ENCODE measurements at places on chromosomes 16 and 17. TPM values are rescaled to one million over a fixed set of nuclear protein-coding genes. Genes with fewer than 3 reads are reported as not detected.

Gene ABCA6
- 97.9 TPM for total RNA-seq

GRCh38 chr17:3034578-3034920, 28.9 kb downstream of the OR1D5 start:
- no peak for DNase-seq
- H3K4me3 ChIP-seq: no peak overlapping the region
- no peak overlapping the region for H3K27ac ChIP-seq
- no peaks in the 10 kb centered on the region for H3K4me1 ChIP-seq
- peaks cover 9% of the 10 kb centered on the region for H3K27me3 ChIP-seq

Gene RASD1
- total RNA-seq: 61.7 TPM

DNA sequence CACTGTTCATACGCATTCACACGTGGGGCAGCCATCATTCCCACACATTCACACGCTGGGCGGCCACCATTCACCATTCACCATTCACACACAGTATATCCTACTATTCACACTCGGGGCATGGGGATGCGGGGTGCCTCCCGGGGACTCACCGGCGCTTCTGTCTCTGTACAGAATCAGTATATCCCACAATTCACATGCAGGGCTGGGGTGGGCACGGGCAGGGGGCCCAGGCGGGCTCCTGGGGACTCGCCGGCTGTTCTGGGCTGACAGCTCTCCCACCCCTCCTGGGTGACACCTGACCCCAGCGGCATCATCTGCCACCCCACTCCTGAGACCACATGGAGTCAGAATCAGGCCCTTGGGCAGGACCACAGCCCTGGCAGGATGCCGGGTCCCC, 9.6 kb downstream of the NME3 start:
- peaks cover 62% of the 10 kb centered on the region for H3K36me3 ChIP-seq
- H3K27ac ChIP-seq: no peak overlapping the region

- DNase-seq: peak; percentile 84
- H3K27ac ChIP-seq: peak overlapping the region; percentile 88
- H3K4me1 ChIP-seq: peaks cover 77% of the 10 kb centered on the region
Measured at GRCh38 chr17:49739641-49740271, 24.2 kb downstream of the FAM117A start.

DNA sequence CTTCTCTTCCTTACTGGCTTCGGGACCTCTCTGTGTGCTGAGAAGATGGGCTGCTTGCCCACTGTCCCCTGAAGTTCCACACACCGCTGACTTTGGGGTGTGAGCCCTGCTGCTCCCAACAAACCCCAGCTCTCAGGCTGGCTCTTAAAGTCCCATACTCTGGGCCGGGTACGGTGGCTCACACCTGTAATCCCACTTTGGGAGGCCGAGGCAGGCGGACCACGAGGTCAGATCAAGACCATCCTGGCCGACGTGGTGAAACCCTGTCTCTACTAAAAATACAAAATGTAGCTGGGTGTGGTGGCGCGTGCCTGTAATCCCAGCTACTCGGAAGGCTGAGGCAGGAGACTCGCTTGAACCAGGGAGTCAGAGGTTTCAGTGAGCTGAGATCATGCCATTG, 17.2 kb downstream of the CD7 start:
- peaks cover 73% of the 10 kb centered on the region for H3K4me1 ChIP-seq
- H3K27me3 ChIP-seq: no peaks in the 10 kb centered on the region
- H3K4me3 ChIP-seq: no peak overlapping the region
- DNase-seq: no peak
- H3K36me3 ChIP-seq: no peaks in the 10 kb centered on the region

Gene MT4
- not detected for total RNA-seq

DNA sequence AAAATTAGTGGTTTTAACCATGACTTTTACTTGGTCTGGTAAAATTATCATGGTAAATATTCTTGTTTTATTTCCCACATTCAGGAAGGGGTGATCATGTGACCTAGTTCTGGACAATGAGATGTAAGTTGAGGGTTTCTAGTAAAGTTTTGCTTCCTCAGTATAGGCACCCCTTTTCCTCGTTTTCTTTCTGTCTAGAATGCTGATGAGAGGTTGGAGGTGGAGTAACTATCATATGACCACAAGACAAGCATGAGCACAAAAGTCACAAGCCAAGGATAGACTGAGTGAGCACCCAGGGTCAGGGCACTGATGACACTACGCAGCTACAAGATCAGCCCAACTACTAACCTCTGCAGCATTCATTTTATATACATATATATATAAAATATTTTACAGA, 53.9 kb downstream of the MYO1D start:
- H3K36me3 ChIP-seq: no peaks in the 10 kb centered on the region
- peaks cover 4% of the 10 kb centered on the region for H3K4me1 ChIP-seq
- DNase-seq: no peak
- peak overlapping the region; percentile 56 for H3K27ac ChIP-seq
- no peaks in the 10 kb centered on the region for H3K27me3 ChIP-seq
- H3K4me3 ChIP-seq: peak overlapping the region; percentile 33

GRCh38 chr16:3019594-3020246, 448 bp upstream of the TNFRSF12A start:
- H3K27me3 ChIP-seq: peaks cover 37% of the 10 kb centered on the region
- peak overlapping the region; percentile 73 for H3K4me3 ChIP-seq
- DNase-seq: no peak
- H3K27ac ChIP-seq: peak overlapping the region; percentile 99
- peaks cover 63% of the 10 kb centered on the region for H3K4me1 ChIP-seq

DNA sequence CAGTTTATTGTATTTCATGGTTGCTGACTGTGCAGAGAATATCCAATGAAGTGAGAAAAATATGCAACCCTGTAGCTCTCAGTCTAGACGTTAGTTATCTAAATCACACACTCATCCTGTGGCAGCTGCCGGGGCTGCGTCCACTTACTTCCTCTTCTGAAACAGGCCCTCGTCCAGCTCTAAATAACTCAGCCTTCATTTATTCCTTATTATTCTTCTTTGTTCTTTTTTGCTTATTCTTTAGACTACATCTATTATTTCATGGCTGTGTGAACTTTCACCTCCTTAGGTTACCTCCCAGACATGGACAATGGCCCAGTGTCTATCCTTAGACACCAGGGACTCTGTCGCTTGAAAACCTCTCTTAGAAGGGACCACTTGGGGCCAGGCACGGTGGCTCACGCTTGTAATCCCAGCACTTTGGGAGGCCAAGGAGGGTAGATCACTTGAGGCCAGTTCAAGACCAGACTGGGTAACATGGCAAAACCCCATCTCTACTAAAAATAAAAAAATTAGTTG, 3.4 kb upstream of the THUMPD1 start:
- peaks cover 10% of the 10 kb centered on the region for H3K4me1 ChIP-seq
- H3K4me3 ChIP-seq: no peak overlapping the region
- no peak overlapping the region for H3K27ac ChIP-seq
- H3K36me3 ChIP-seq: no peaks in the 10 kb centered on the region
- H3K27me3 ChIP-seq: no peaks in the 10 kb centered on the region

GRCh38 chr16:64047207-64047606, 1074.7 kb downstream of the CDH11 start:
- H3K36me3 ChIP-seq: no peaks in the 10 kb centered on the region
- no peak overlapping the region for H3K27ac ChIP-seq
- H3K4me3 ChIP-seq: no peak overlapping the region

- peak; percentile 87 for DNase-seq
- no peaks in the 10 kb centered on the region for H3K27me3 ChIP-seq
- no peaks in the 10 kb centered on the region for H3K36me3 ChIP-seq
- H3K4me1 ChIP-seq: peaks cover 63% of the 10 kb centered on the region
- no peak overlapping the region for H3K4me3 ChIP-seq
Measured at GRCh38 chr16:278863-279366, 1.5 kb upstream of the ARHGDIG start.

- no peaks in the 10 kb centered on the region for H3K36me3 ChIP-seq
- no peaks in the 10 kb centered on the region for H3K27me3 ChIP-seq
- H3K4me1 ChIP-seq: peaks cover 8% of the 10 kb centered on the region
- H3K27ac ChIP-seq: peak overlapping the region; percentile 83
- peak; percentile 58 for DNase-seq
Measured at GRCh38 chr17:75153780-75154194, 525 bp downstream of the JPT1 start.

Gene TRPV3
- 6.7 TPM for total RNA-seq

GRCh38 chr17:4073983-4074830, 68.6 kb downstream of the ZZEF1 start:
- no peaks in the 10 kb centered on the region for H3K27me3 ChIP-seq
- peak overlapping the region; percentile 43 for H3K27ac ChIP-seq
- peak; percentile 28 for DNase-seq
- peaks cover 23% of the 10 kb centered on the region for H3K4me1 ChIP-seq

Gene TSNAXIP1
- total RNA-seq: 25.7 TPM

DNA sequence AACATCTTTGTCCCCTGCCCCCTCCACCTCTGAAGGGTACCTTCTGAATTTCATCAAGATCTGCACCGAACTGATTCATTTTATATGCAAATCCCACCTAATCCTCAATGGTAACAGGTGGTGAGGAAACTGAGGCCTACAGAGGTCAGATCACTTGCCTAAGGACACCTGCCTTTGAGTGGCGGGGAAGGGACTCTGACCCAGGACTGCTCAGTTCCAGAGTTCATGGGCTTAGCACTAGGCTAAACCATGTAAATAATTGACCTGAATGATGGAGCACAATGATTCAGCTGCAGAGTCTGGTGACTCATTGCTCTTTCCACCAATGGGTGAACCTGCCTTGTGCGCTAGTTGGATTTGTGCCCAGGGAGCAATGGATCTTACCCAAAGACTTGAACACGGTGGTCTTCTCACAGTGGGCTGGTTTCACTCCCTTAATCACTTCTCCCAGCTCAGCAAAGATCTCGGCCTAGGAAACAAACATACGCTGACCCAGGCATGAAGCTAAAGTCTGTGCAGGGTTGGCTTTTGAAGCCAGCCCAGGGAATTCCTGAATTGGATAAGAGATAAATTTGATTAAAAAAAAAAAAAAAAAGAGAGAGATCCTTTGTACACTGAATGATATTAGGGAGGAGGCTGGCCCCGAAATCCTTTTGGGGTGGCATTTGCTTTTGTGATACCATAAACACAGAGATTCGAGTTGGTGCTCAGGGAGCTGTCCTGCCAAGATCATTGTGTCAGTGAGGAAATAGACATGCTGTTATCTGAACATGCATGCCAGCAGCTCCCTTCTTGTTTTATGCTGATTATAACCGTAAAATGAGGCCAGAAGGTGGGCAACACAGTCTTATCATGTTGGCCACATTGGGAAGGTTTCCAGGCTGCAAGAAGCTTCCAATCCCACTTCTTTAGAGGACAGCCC, 17.0 kb downstream of the CRYM start:
- H3K27ac ChIP-seq: no peak overlapping the region
- H3K4me3 ChIP-seq: no peak overlapping the region
- no peaks in the 10 kb centered on the region for H3K27me3 ChIP-seq
- H3K36me3 ChIP-seq: no peaks in the 10 kb centered on the region
- H3K4me1 ChIP-seq: peaks cover 26% of the 10 kb centered on the region
- peak; percentile 86 for DNase-seq

GRCh38 chr16:74984529-74985296, at the start of gene WDR59:
Gene WDR59 (minus strand): TSS chr16:74985123. CDS start chr16:74985017, 106 bp downstream.
- no peaks in the 10 kb centered on the region for H3K27me3 ChIP-seq
- peak within 1 kb of the TSS; percentile 87 for H3K4me3 ChIP-seq
- peak; percentile 100 for DNase-seq
- no peaks in the 10 kb centered on the region for H3K36me3 ChIP-seq

- H3K27ac ChIP-seq: no peak overlapping the region
- H3K27me3 ChIP-seq: no peaks in the 10 kb centered on the region
- H3K4me1 ChIP-seq: no peaks in the 10 kb centered on the region
- no peaks in the 10 kb centered on the region for H3K36me3 ChIP-seq
- no peak overlapping the region for H3K4me3 ChIP-seq
Measured at GRCh38 chr17:34763728-34764665, 184.6 kb downstream of the TMEM132E start.

DNA sequence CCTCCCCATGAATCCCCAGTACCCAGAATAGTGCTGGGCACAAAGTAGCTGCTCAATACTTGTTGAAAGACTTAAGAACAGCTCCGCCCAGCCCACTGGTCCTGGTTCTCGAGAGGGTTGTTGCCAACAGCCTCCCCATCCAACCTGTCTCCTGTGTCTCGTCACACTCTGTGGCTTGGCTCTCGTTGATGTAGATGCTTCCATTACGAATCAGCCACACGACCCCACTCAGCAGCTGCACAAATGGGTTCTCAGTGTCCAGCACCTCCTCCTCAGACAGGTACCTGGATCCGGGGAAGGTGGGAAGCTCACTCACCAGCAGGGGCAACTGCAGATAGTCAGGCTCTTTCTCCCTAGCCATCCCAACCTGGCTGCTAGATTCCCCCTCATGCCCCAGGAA, 2.1 kb downstream of the NAGPA start:
- H3K4me1 ChIP-seq: peaks cover 46% of the 10 kb centered on the region
- no peak overlapping the region for H3K27ac ChIP-seq
- H3K4me3 ChIP-seq: no peak overlapping the region
- no peaks in the 10 kb centered on the region for H3K27me3 ChIP-seq
- peaks cover 44% of the 10 kb centered on the region for H3K36me3 ChIP-seq
- DNase-seq: no peak

DNA sequence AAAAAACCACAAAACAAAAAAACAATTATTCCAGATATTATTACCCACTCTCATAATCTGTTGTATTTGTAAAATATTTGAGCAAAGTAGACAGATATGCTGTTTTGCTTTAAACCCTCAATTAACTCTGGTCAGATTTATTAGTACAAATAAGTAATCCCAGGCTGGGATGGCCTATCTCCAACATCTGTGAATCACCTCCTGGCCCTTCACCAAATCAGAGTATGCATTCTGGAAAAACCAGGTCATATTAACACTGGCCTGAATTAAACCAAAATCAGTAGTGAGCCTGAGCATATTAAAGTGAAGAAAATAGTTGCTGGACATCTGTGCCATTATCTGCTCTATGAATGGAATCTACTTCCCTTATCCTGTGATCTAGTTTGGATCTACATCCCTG, 41.0 kb downstream of the STAT3 start:
- peaks cover 18% of the 10 kb centered on the region for H3K4me1 ChIP-seq
- peaks cover 55% of the 10 kb centered on the region for H3K36me3 ChIP-seq
- no peak overlapping the region for H3K4me3 ChIP-seq
- no peaks in the 10 kb centered on the region for H3K27me3 ChIP-seq

GRCh38 chr17:80027043-80027435, 8.6 kb downstream of the TBC1D16 start:
- peaks cover 39% of the 10 kb centered on the region for H3K4me1 ChIP-seq
- H3K4me3 ChIP-seq: no peak overlapping the region
- H3K27ac ChIP-seq: no peak overlapping the region
- no peak for DNase-seq
- H3K36me3 ChIP-seq: no peaks in the 10 kb centered on the region

GRCh38 chr16:2675021-2675420, 7.3 kb upstream of the KCTD5 start:
- H3K27ac ChIP-seq: peak overlapping the region; percentile 46
- H3K27me3 ChIP-seq: no peaks in the 10 kb centered on the region
- DNase-seq: no peak

Gene JUP
- 94.4 TPM for total RNA-seq

GRCh38 chr17:76558198-76559095, 18.6 kb downstream of the PRCD start:
- H3K27me3 ChIP-seq: no peaks in the 10 kb centered on the region
- DNase-seq: peak; percentile 65
- peaks cover 14% of the 10 kb centered on the region for H3K36me3 ChIP-seq
- peak overlapping the region; percentile 74 for H3K4me3 ChIP-seq

Gene SRL
- not detected for total RNA-seq
